ENCODE measurements at places on chromosomes 4 and X. TPM values are rescaled to one million over a fixed set of nuclear protein-coding genes. Genes with fewer than 3 reads are reported as not detected.

Gene FAM47A
- total RNA-seq, result not detected

Gene VSIG4
- not detected for total RNA-seq

Gene MTMR8
- 11.8 TPM for total RNA-seq

Gene CFAP299
- total RNA-seq, result not detected

Gene GLRA2
- total RNA-seq, result not detected

DNA sequence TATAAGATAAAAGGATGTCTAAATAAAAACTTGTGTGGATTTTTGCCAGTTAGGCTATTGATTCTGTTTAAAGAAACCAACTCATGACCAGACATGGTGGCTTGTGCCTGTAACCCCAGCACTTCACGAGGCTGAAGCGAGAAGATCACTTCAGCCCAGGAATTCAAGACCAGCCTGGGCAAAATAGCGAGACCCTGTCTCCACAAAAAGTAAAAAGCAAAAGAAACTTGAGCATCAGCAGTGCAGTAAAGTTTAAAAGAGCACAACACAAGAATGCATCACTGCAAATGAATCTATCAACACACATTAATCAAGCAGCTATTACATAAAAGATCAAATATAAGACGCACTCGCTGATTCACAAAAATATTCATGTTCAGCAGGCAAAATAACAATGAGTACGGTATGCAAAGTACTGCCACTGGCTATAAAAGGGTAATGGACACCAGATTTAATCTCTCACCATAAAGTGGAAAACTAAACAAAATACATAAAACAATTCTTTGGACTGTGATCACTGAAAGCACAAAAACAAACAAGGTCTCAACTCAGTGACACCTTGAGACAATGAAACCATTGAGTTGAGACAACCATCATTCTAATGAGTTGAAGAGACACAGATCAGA is 41.3 kb downstream of the LRBA start:
- peaks cover 18% of the 10 kb centered on the region for H3K4me1 ChIP-seq
- H3K27ac ChIP-seq, result no peak overlapping the region
- no peak for DNase-seq
- H3K4me3 ChIP-seq, result no peak overlapping the region
- H3K27me3 ChIP-seq, result no peaks in the 10 kb centered on the region

- no peaks in the 10 kb centered on the region for H3K27me3 ChIP-seq
- DNase-seq, result no peak
- no peaks in the 10 kb centered on the region for H3K4me1 ChIP-seq
- no peak overlapping the region for H3K27ac ChIP-seq
- no peak overlapping the region for H3K4me3 ChIP-seq
Measured at GRCh38 chr4:74768857-74769525, 25.3 kb downstream of the BTC start.

GRCh38 chrX:109842611-109843010 is 109.6 kb upstream of the ACSL4 start:
- no peak for DNase-seq
- H3K4me1 ChIP-seq, result no peaks in the 10 kb centered on the region
- no peaks in the 10 kb centered on the region for H3K27me3 ChIP-seq
- H3K36me3 ChIP-seq, result no peaks in the 10 kb centered on the region
- H3K4me3 ChIP-seq, result no peak overlapping the region

GRCh38 chr4:173252024-173252935 is 81.9 kb downstream of the HMGB2 start:
- H3K4me3 ChIP-seq, result no peak overlapping the region
- DNase-seq, result no peak
- peaks cover 2% of the 10 kb centered on the region for H3K36me3 ChIP-seq
- H3K27me3 ChIP-seq, result no peaks in the 10 kb centered on the region
- H3K27ac ChIP-seq, result no peak overlapping the region
- H3K4me1 ChIP-seq, result peaks cover 5% of the 10 kb centered on the region

GRCh38 chr4:94126669-94127068 is 81.0 kb upstream of the SMARCAD1 start:
- no peak overlapping the region for H3K27ac ChIP-seq
- H3K27me3 ChIP-seq, result peaks cover 3% of the 10 kb centered on the region
- DNase-seq, result no peak
- H3K4me3 ChIP-seq, result no peak overlapping the region
- no peaks in the 10 kb centered on the region for H3K36me3 ChIP-seq

- H3K27me3 ChIP-seq, result no peaks in the 10 kb centered on the region
- peak overlapping the region; percentile 58 for H3K27ac ChIP-seq
- no peaks in the 10 kb centered on the region for H3K36me3 ChIP-seq
- DNase-seq, result peak; percentile 48
Measured at GRCh38 chr4:109434007-109434971, 674 bp downstream of the SEC24B start.

- no peak for DNase-seq
- no peak overlapping the region for H3K27ac ChIP-seq
- peaks cover 11% of the 10 kb centered on the region for H3K36me3 ChIP-seq
- H3K4me1 ChIP-seq, result no peaks in the 10 kb centered on the region
Measured at GRCh38 chr4:152630324-152630723, 49.5 kb downstream of the TMEM154 start.

DNA sequence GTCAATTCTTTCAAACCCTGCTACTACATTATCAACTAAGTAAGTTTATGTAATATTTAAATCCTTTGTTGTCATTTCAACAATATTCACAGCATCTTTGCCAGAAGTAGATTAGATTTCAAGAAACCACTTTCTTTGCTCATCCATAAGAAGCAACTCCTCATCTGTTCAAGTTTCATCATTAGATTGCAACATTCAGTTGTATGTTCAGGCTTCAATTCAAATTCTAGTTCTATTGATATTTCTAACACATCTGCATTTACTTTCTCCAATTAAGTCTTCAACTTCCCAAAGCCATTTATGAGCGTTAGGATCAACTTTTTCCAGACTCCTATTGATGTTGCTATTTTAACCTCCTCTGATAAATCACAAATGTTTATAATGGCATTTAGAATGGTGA is 66.1 kb downstream of the BMP3 start:
- H3K4me1 ChIP-seq, result no peaks in the 10 kb centered on the region
- no peak overlapping the region for H3K27ac ChIP-seq
- H3K36me3 ChIP-seq, result no peaks in the 10 kb centered on the region
- no peak overlapping the region for H3K4me3 ChIP-seq
- DNase-seq, result no peak

DNA sequence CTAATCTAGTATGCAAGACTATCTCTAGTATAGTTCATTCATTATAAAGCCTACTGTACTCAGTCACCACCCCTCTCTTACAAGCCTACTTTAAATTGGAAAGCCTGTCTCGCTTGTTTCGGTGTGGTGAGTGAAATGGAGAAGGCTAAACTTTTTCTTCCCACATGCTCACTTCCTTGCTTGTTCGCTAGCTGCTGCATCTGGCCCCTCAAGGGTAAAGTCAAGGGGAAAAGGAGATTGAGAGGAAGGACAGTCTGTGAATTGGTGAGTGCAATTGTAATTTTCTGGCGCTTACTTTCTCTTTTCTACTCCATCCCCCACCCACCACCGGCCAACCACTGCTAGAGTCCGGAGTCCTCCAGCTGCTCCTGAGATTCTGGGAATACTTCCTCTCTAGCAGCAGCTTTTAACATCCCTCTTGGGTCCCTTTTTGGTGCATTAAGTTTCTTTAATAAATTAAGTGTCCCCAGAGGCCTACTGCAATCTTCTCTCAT is 12.1 kb upstream of the ARAP2 start:
- H3K27ac ChIP-seq, result peak overlapping the region; percentile 73
- H3K4me1 ChIP-seq, result peaks cover 26% of the 10 kb centered on the region
- H3K4me3 ChIP-seq, result no peak overlapping the region

DNA sequence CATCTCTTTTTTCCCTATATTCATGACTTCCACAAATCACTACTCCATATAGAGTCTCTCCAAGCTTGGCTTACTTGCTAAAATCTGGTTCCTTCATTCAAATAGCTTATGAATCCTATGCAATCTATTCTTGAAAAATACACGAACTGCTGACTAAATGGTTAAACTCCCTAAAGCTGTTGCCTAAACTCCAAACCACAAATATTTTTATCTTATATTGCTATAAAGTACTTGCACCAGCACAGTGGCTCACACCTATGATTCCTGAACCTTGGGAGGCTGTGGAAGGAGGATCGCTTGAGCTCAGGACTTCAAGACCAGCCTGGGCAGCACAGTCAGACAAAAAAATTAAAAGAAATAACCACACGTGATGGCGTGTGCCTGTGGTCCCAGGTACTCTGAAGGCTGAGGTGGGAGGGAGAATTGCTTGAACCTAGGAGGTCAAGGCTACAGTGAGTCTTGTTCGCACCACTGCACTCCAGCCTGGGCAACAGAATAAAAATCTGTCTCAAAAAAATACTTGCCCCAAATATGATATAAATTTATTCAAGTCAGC is 2.2 kb downstream of the FBXO8 start:
- no peak overlapping the region for H3K4me3 ChIP-seq
- H3K36me3 ChIP-seq, result no peaks in the 10 kb centered on the region
- DNase-seq, result no peak
- no peak overlapping the region for H3K27ac ChIP-seq
- no peaks in the 10 kb centered on the region for H3K27me3 ChIP-seq

GRCh38 chr4:140595065-140595464 is 26.3 kb upstream of the UCP1 start:
- no peak overlapping the region for H3K4me3 ChIP-seq
- H3K36me3 ChIP-seq, result no peaks in the 10 kb centered on the region
- peak; percentile 53 for DNase-seq
- no peaks in the 10 kb centered on the region for H3K4me1 ChIP-seq

- no peak overlapping the region for H3K4me3 ChIP-seq
- no peaks in the 10 kb centered on the region for H3K4me1 ChIP-seq
Measured at GRCh38 chr4:61603086-61603485, 403.0 kb downstream of the ADGRL3 start.

GRCh38 chr4:86686741-86687140 is 92.6 kb downstream of the PTPN13 start:
- H3K27me3 ChIP-seq, result no peaks in the 10 kb centered on the region
- no peak overlapping the region for H3K4me3 ChIP-seq
- no peak overlapping the region for H3K27ac ChIP-seq
- no peak for DNase-seq

- H3K36me3 ChIP-seq, result no peaks in the 10 kb centered on the region
- no peak for DNase-seq
- no peaks in the 10 kb centered on the region for H3K4me1 ChIP-seq
- no peak overlapping the region for H3K27ac ChIP-seq
- no peaks in the 10 kb centered on the region for H3K27me3 ChIP-seq
Measured at GRCh38 chrX:129833153-129833990, 10.3 kb downstream of the ZDHHC9 start.

GRCh38 chrX:129963729-129964128 is 18.7 kb upstream of the BCORL1 start:
- no peak overlapping the region for H3K4me3 ChIP-seq
- H3K36me3 ChIP-seq, result no peaks in the 10 kb centered on the region
- DNase-seq, result no peak
- no peak overlapping the region for H3K27ac ChIP-seq
- no peaks in the 10 kb centered on the region for H3K27me3 ChIP-seq

DNA sequence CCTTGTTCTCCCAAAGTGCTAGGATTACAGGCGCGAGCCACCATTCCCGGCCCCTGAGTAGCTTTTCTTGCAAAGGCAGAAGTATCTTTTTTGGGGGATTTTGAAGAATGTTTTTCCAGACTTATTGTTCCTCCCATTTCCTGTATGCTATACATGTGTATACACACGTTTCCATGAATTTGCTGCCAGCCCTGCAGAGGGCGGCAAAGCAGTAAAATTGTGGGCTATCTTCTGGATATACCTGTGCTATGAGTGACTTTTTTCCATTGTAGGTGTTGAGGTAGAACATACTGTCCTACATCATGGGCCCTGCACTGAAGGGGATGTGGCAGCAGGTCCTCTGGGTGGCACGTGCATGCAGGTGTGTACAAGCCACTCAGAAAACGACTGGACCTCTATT is 16.9 kb upstream of the MED28 start:
- peaks cover 55% of the 10 kb centered on the region for H3K36me3 ChIP-seq
- no peak overlapping the region for H3K4me3 ChIP-seq
- H3K4me1 ChIP-seq, result peaks cover 16% of the 10 kb centered on the region
- no peak overlapping the region for H3K27ac ChIP-seq
- DNase-seq, result no peak

GRCh38 chr4:48078862-48079655 is 55.0 kb downstream of the TXK start:
- no peaks in the 10 kb centered on the region for H3K36me3 ChIP-seq
- no peak overlapping the region for H3K27ac ChIP-seq
- no peak for DNase-seq
- H3K27me3 ChIP-seq, result no peaks in the 10 kb centered on the region
- no peaks in the 10 kb centered on the region for H3K4me1 ChIP-seq
- no peak overlapping the region for H3K4me3 ChIP-seq

GRCh38 chrX:41824551-41824950 is 98.8 kb downstream of the CASK start:
- H3K4me3 ChIP-seq, result no peak overlapping the region
- H3K36me3 ChIP-seq, result no peaks in the 10 kb centered on the region
- H3K4me1 ChIP-seq, result no peaks in the 10 kb centered on the region
- H3K27ac ChIP-seq, result no peak overlapping the region

DNA sequence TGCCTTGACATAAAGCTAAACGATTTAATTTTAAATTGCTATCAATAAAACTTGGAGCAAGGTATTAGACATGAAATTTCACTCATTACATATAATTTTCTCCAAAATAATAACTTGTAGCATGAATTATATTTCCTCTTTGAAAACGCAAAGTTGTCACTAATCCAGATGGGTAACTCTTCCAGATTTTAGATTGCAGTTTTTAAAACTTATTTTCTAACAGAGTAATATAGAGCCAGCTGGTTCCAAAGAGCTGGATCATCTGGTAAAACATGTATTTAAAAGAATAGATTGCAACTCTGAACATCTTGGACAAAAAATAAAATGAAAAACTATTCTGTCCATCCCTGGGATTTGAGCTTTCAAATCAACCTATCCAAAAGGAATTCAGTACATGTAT is 238.2 kb upstream of the INTU start:
- H3K36me3 ChIP-seq, result no peaks in the 10 kb centered on the region
- H3K4me1 ChIP-seq, result no peaks in the 10 kb centered on the region
- H3K27me3 ChIP-seq, result no peaks in the 10 kb centered on the region
- H3K27ac ChIP-seq, result no peak overlapping the region
- no peak overlapping the region for H3K4me3 ChIP-seq

DNA sequence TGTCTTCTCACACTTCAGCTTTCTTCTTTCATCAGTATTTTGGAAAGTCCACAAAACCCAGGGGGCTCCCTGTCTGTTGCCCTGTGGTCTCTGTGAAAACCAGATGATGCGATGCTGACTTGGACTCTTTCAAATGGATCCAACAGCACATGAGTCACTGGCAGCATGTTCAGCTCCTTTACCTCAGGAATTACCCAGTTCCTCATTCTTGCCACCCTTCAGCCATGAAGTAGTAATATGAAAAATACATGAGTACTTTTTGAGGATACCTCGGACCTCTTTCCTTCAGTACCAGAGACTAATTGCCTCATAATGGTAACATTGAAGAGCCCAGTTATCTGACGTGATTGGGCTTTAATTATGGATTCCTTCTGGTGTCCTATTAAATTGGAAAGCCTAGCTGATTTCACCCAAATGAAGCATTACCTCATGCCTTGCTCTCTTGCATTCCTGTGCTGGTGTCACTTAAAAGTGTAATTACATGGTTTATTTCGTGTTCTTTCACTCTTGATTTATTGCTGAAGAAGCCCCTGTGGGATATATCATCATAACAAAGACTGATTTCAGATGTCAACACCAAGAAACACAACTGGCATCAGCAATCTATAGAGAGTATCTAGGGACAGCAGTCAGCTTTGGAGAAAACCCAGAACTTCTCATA is 63.4 kb downstream of the NFKB1 start:
- peaks cover 8% of the 10 kb centered on the region for H3K4me1 ChIP-seq
- no peak overlapping the region for H3K27ac ChIP-seq
- H3K4me3 ChIP-seq, result no peak overlapping the region
- no peaks in the 10 kb centered on the region for H3K27me3 ChIP-seq
- peak; percentile 79 for DNase-seq
- H3K36me3 ChIP-seq, result peaks cover 3% of the 10 kb centered on the region
